ENCODE measurements at places on chromosomes 5 and 9.

- no peak for DNase-seq
Measured at GRCh38 chr9:131201856-131202255, 74.5 kb downstream of the FAM78A start.

GRCh38 chr5:58117542-58117941, 342.3 kb downstream of the PLK2 start:
- DNase-seq, result no peak

GRCh38 chr9:77807281-77807683, 159.2 kb upstream of the GNA14 start:
- no peak for DNase-seq

DNA sequence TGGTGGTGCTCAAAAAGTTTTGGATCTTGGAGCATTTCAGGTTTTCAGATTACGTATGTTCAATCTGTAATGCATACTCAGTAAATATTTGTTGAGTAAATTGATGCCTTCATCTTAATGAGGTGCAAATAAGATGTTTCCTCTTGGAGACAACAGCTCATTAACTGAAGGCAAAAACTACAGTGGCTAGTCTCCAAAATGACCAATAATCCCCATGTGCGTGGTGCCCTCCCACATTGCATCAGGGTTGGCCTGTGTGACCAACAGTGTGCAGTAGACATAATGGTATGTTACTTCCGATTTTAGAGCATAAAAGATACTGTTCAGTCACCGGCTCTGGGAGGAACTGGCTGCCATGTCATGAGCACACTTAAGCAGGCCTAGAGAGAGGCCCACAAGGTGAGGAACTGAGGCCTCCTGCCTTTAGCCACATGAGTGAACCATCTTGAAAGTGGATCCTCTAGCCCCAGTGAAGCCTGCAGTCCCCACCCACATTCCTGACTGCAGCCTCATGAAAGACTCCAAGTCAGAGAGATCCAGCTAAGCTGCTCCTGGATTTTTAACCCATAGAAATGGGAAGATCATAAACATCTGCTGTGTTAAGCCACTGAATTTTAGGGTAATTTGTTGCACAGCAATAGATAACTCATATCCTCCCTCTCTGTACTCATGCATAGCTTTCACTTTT, 55.7 kb downstream of the LIFR start:
- DNase-seq, result no peak

GRCh38 chr9:127423476-127423933, 677 bp upstream of the ZNF79 start:
- DNase-seq, result no peak

DNA sequence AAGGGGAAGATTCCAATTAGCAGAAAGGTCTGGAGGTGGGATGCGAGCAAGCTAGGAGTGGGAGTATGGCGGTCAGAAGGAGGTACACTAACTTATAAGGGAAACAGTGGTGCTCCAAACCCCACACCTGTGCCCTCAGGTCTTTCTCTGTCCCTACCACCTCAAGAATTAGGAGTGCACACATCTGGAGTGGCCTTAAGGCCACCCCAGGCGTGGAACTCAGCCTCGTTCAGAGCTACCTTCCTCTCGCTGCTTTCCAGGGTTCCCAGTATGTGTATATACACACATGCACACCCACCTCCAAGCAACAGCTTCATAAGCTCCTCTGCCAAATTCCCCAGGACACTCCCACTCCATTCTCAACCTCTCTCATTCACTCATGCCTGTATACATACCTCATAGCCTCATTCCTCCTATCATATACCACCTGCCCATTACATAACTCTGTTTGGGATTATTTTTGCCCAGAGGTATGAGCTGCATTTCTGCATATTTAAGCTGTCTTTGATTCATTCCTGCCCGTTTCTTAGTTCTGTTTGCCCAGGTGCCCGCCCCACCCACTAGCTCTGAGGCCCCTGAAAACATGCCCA, 118.7 kb downstream of the PSD2 start:
- DNase-seq, result no peak

- no peak for DNase-seq
Measured at GRCh38 chr9:4559261-4560182, 69.3 kb downstream of the SLC1A1 start.

GRCh38 chr9:108181441-108181840, 674.3 kb downstream of the ACTL7B start:
- DNase-seq, result no peak

GRCh38 chr9:135516132-135516860, 4.9 kb upstream of the LCN1 start:
- no peak for DNase-seq

- no peak for DNase-seq
Measured at GRCh38 chr5:119393746-119394145, 37.9 kb downstream of the TNFAIP8 start.

DNA sequence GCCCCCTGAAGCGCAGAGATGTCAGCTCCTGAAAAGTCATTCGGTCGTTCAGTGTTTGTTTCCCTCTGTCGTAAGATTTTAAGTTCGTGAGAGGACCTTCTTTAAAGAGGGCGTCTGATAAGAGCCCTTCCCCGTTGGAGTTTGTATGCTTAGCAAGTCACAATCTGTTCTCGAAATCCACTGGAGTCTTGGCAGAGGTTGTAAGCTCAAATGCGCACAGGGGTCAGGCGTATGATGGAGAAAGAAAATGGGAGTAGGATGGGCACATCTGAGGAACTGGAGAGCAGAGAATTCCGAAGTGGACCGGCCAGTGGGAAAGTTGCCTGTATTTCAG, 710 bp downstream of the HSD17B4 start:
- no peak for DNase-seq

GRCh38 chr5:88660264-88660946, 222.6 kb downstream of the MEF2C start:
- DNase-seq, result no peak

DNA sequence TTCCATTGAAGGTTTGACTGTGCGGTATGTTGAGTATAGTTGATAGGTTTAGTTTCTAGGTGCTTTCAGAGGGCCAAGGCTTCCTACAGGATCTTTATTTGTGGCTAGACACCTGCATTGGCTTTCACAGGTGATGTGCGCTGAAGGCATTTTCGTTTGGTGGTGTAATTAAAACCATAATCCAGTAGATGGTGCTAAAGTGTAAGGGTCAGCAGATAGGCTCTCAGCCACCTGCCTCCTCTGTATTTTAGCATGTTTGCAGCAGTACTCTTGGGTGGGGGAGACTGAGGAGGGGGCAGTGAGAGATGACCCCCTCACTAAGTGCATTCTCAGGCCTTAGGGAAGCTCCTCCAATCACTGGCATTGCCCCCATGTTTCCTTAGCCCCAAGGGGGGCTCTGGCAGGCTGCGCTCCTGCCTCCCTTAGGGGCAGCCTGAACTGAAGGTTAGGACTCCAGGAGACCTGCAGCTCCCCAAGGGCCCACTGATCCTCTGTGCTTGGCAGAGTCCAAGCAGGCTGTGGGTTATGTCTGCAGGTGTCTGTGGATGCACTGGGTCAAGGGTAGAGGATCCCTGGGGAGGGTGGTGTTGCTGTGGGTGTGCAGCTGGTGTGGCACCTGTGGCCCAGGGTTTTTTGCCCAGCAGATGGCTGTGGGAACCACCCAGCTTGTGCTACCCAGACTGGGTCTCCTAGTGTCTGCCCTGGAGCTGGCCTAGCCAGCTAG, 23.4 kb downstream of the CDK20 start:
- DNase-seq, result no peak

GRCh38 chr5:74954919-74955318, 88.7 kb upstream of the FAM169A start:
- DNase-seq, result no peak

DNA sequence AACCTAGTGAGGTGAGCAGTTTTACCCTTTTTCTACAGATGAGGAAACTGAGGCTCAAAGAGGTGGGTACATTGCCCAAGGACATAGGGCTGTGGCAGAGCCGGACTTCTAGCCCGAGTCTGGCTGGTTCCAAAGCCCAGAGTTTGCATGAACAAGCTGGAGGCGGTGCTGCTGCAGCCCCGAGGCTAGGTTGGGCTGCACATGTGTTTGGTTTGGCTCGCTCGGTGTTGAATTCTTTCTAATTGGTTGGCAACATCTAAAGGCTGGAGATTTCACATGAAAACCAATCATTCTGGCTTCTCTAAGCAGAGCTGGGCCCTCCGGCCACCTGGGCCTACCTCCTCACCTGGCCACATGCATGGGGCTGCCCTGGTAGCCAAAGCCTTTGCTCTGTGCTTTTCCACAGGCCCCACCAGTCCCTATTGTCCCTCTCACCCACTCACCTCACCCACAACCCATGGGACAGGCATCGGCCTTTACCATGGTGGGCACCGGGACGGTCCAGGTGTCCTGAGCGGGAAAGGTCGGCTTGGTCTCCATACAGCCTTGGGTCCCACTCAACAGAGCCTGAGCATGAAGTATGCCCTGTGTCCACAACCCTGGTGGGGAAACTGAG, 262.3 kb downstream of the NSG2 start:
- DNase-seq, result no peak

GRCh38 chr5:173229382-173229959, 5.5 kb downstream of the NKX2-5 start:
- DNase-seq, result no peak

- no peak for DNase-seq
Measured at GRCh38 chr9:83622433-83622938, 457 bp upstream of the IDNK start.

DNA sequence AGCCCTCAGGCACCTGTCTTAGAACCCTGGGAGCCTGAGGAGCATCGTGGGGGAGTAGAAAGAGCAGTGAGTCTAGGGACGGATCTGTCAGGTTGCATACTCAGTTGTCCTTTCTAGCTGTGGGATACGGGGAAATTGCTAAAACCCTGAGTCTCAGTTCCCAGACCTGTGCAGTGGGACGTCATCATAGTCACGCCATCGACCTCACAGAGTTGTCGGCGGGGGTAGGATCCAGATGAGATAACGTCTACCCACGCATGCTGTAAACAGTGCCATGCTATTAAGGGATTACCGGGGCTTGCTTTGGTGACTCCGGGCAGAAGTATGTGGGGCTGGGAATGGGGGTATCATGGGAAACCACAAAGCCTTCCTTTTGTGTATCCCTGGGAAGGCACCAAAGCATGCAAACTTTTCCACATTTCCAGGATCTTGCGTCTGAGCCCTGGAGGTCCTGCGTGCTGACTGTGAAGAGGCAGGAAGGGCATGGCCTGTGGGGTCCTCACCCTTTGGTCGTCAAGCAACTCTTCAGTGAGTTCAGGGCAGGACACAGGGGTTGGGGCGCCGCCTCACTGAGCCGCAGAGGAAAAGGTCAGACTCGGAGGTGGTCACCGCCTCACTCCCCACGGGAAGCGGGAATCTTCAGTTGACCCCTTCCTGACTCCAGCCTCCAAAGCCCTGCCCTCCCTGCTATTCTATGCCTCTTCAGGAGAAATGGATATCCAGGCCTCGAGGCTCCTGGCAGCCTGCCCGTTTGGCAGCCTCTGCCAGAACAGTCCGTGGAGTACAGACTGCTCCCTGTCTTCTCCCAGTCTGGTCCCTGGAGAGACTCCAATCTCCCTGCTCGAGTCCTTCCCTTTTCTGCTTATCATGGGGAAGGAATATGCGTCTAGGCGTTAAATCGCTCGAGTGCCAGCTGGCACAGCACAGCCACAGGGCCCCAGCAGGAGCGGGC, 186.8 kb upstream of the KLF9 start:
- no peak for DNase-seq

- no peak for DNase-seq
Measured at GRCh38 chr9:127534931-127535330, 77.1 kb upstream of the STXBP1 start.

- no peak for DNase-seq
Measured at GRCh38 chr9:123960366-123960765, 30.4 kb upstream of the DENND1A start.

GRCh38 chr5:181171782-181172181, 24.4 kb downstream of the OR2V2 start:
- DNase-seq, result no peak

GRCh38 chr5:68565427-68565826, 349.9 kb downstream of the PIK3R1 start:
- DNase-seq, result no peak

GRCh38 chr9:86187121-86187520, 72.3 kb downstream of the C9orf153 start:
- DNase-seq, result no peak

GRCh38 chr9:107633406-107633805, 143.8 kb upstream of the KLF4 start:
- no peak for DNase-seq

GRCh38 chr9:22308177-22308576, 138.4 kb upstream of the DMRTA1 start:
- DNase-seq, result no peak

- DNase-seq, result no peak
Measured at GRCh38 chr5:1133510-1134201, 21.8 kb upstream of the SLC12A7 start.
